ENCODE measurements at places on chromosomes 11 and 22. TPM values are rescaled to one million over a fixed set of nuclear protein-coding genes. Genes with fewer than 3 reads are reported as not detected.

AIFM3 gene
- total RNA-seq, result 0.99 TPM

OR52H1 gene
- total RNA-seq, result not detected

SMTNL1 gene
- not detected for total RNA-seq

C11orf21 gene
- total RNA-seq, result 0.16 TPM

THRSP gene
- total RNA-seq, result not detected

UBTFL1 gene
- total RNA-seq, result not detected

SLC22A12 gene
- total RNA-seq, result not detected

RBFOX2 gene
- total RNA-seq, result 153 TPM

EWSR1 gene
- total RNA-seq, result 228 TPM

OR10D3 gene
- not detected for total RNA-seq

SSH3 gene
- total RNA-seq, result 28.5 TPM

SLC22A24 gene
- not detected for total RNA-seq

HBE1 gene
- total RNA-seq, result not detected

MFNG gene
- total RNA-seq, result 1.5 TPM

NLRP14 gene
- not detected for total RNA-seq

APOBEC3F gene
- 9.9 TPM for total RNA-seq

OR6T1 gene
- not detected for total RNA-seq

APOL5 gene
- total RNA-seq, result not detected

GLYAT gene
- not detected for total RNA-seq

DEUP1 gene
- not detected for total RNA-seq

CCDC73 gene
- not detected for total RNA-seq

CNTF gene
- total RNA-seq, result 1.6 TPM

PMM1 gene
- total RNA-seq, result 49.8 TPM

DSCAML1 gene
- total RNA-seq, result not detected

RFPL1 gene
- not detected for total RNA-seq

C11orf54 gene
- 25.2 TPM for total RNA-seq

STX3 gene
- total RNA-seq, result 16.5 TPM

SCGB1A1 gene
- total RNA-seq, result not detected

YDJC gene
- total RNA-seq, result 15.7 TPM

DEFB108B gene
- not detected for total RNA-seq

TREH gene
- not detected for total RNA-seq

P2RX6 gene
- 2.6 TPM for total RNA-seq

TIGD3 gene
- 0.16 TPM for total RNA-seq

TEX54 gene
- total RNA-seq, result not detected

All from osteocyte (in vitro differentiated cells).